Stimulated activated CD4-positive, alpha-beta T cell treated with anti-CD3 and anti-CD28 coated beads, Interleukin-4, amount 100 ng/mL, for 48 hours (primary cell): ENCODE measurements at places on chromosomes 13 and 19.

GRCh38 chr19:15166700-15167099, 34.1 kb downstream of the NOTCH3 start:
- DNase-seq, result no peak

DNA sequence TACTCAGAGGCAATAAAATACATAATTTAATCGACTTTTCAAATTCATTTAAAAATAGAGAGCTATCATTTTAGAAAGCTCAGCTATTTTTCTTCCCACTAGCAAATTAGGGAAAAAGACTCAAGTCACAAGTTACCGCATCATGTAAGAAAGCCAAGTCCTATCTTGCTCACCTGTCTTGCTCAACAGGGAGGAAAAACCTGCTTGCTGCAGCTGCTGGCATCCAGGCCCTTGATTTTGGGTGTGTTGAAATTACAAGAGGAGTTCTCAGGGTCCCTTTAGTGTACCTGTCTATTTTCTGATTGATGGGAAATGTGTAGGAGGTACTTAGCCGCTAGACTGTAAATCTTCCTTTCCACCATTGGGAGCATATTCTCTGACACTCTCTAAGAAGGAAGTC, 22.2 kb downstream of the SLC10A2 start:
- no peak for DNase-seq

DNA sequence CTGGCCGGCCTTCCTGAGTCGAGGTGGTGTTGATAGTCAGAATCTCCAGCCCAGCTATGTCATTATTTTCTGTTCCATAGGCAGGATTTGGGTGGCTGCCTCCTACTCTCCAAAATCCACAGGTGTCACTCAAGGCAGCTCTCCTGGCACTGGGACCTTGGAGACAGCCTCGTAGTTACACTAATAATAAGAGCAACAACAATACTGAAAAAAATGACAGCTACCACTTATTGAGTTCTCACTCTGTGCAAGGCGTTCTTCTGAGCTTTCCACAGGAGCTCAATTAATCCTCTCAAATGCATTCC, 12.2 kb upstream of the KLK12 start:
- DNase-seq, result no peak

GRCh38 chr19:49436381-49437017, 4.8 kb downstream of the SLC17A7 start:
- DNase-seq, result peak; percentile 79

DNA sequence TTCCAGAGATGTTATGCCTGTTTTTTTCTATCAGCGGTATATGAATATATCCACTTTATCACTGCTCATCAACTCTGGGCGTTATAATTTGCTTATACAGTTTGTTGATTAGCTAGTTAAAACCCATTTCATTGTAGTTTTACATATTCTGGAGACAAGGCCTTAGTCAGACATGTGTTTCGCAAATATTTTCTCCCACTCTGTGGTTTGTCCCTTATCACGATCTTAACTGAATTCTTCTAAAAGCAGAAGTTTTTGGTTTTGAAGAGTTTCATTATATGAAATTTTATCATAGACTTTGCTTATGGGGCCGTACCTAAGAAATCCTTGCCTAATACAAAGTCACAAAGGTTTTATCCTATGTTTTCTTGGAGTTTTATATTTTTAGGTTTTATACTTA, 84.6 kb downstream of the FRY start:
- no peak for DNase-seq

DNA sequence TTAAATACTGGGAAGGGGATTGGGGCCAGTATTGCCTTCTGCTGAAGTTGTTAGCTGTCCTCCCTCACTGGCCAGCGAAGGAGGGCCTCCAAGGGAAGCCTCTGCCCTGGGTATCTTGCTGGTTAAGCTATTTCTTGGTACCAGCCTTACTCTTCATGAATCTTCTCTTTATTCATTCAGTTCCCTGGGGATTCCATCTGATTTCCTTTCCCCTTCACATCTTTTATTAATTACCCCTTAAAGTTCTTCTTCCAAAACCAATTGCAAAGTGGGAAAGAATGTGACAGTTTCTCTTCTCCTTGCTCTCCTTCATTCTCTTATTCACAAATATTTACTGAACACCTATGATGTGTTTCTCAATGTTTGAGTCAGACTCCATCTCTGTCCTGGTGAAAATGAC, 36.7 kb upstream of the STK24 start:
- DNase-seq, result no peak

DNA sequence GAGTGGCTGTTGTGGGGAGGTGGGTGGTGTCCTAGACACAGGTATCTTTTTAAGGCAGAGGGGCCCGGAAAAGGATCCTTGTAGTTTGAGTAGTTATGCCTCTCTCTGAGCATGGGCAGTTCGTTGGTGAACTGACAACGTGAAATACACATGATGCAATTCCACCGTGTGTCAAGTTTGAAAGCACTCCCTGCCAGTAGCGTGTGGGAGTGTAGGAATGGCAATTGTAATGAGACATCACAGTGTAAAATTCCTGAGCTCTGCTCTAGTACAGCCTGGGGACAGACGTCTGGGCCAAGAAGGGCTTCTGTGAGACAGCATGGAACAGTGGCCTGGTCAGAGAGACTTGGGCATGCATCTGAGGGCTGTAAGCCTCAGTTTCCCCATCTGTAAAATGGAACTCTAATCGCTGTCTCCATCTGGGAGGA, 10.4 kb upstream of the ASF1B start:
- DNase-seq, result no peak
